ENCODE measurements at places on chromosomes 3 and 15.

DNA sequence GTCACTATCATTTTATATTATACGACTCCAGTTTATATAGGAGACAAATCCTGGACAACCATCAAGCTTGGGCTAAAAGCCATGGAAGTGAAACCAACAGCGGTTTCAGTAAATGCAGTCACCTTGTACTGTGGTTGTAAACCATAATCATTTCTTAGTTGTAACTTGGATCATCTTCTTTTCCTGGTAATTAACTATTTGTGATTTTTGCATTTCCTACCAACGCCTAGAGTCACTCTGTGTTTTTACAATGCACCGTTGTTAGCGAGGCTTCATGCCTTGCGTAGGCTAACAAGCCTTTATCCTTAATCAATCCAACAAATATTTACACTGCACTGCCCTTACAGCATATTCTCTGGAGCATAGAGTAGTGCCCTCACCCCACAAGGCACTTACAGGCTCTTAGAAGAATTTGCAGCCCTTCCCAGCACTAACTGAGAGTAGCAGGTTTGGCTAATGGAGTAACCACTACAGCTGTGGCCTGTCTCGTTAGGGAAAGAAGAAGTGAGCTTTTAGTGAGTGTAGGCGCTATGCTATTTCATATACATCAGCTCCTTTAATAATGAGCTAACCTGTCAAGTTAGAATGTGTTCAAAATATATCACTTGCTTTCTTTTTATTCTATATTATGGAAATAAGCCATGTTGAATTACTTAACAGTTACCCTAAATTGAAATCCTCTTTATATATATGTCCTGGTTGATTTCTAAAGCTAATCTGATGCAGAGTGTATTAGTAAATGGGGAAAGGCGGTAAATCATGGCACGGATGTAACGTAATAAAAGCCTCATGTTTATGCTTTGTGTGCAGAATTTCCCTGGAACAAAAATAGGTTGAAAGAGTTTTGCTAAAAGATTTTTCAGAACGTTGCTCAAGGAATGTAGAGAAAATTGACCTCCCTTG is 62.8 kb downstream of the ABHD2 start:
- no peak for DNase-seq

DNA sequence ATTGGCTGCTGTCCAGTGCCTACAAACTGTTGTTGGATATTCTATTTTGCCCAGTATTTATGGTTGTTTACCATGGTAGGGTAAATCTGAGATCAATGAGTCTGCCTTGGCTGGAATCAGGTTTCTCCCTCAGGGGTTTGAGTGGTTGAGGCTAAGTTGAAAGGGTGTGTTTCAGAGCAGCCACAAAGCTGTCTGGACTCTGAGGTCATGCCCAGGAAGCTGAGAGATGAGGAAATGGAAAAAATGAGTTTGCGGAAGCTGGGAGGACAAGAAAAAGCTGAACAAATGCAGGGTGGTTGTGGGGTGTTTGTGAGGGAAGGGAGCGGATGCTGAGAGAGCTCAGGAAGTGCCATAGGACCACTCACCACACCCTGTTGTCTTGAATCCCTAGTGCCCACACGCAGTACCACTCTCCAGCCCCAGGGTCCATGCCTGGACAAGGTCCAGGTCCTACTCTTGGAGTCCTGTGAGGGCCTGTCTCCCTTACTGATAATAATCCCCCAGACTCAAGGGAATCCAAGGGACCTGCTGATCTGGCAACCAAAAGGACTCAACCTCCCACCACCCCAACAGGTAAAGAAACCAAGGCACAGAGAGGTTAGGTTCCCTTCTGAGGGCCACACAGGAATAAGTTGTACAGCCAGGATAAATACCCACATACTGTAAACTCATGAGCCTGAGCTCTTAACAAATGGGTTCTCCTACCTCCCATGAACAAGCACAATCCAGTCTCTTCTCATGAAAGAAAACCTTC is 81.6 kb downstream of the PPCDC start:
- DNase-seq: peak; percentile 81

- DNase-seq: peak; percentile 62
Measured at GRCh38 chr3:15241341-15241740, 35.3 kb downstream of the CAPN7 start.

GRCh38 chr15:28907338-28907960 is 21.7 kb downstream of the APBA2 start:
- no peak for DNase-seq

DNA sequence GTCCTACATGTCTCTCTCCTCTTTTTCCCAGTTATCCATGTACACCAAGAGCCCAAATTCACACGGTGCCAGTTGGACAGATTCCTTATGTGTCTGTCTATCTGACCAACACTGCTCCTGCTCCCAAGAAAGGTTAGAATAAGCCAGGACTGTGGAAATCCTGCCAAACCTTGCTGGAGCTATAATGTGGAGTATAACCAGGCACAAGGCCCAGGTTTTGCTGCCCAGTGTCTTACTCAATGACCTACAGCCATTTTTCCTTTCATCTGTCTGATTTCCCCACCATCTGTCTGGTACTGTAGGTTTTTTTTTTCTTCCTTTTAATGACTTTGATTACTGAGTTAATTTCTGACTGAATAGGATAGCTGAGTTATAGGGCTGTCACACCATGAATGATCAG is 26.5 kb upstream of the MINDY4B start:
- no peak for DNase-seq

- no peak for DNase-seq
Measured at GRCh38 chr15:64251121-64251520, 88.3 kb upstream of the PPIB start.

GRCh38 chr3:152910966-152911365 is 76.0 kb downstream of the P2RY1 start:
- DNase-seq: no peak
